ENCODE measurements at places on chromosomes 7 and 10.

GRCh38 chr10:104077247-104077646, 8.4 kb downstream of the COL17A1 start:
- DNase-seq, result no peak

GRCh38 chr10:70296406-70296899, 12.6 kb upstream of the NPFFR1 start:
- DNase-seq, result no peak

- no peak for DNase-seq
These were observed 191.9 kb downstream of the CDK14 start for GRCh38 chr7:90788052-90788451.

GRCh38 chr10:76248649-76249200, 817.3 kb downstream of the LRMDA start:
- DNase-seq, result no peak

GRCh38 chr7:50358041-50358705, 53.7 kb downstream of the IKZF1 start:
- no peak for DNase-seq

- DNase-seq, result no peak
These were observed 202.7 kb downstream of the FAM107B start for GRCh38 chr10:14571866-14572507.

- no peak for DNase-seq
These were observed 20.5 kb downstream of the GRID1 start for GRCh38 chr10:86345859-86346798.

GRCh38 chr7:122528879-122529481, 169.9 kb downstream of the RNF133 start:
- DNase-seq, result peak; percentile 13

- DNase-seq, result no peak
These were observed 766.9 kb downstream of the XPNPEP1 start for GRCh38 chr10:109156396-109156795.

DNA sequence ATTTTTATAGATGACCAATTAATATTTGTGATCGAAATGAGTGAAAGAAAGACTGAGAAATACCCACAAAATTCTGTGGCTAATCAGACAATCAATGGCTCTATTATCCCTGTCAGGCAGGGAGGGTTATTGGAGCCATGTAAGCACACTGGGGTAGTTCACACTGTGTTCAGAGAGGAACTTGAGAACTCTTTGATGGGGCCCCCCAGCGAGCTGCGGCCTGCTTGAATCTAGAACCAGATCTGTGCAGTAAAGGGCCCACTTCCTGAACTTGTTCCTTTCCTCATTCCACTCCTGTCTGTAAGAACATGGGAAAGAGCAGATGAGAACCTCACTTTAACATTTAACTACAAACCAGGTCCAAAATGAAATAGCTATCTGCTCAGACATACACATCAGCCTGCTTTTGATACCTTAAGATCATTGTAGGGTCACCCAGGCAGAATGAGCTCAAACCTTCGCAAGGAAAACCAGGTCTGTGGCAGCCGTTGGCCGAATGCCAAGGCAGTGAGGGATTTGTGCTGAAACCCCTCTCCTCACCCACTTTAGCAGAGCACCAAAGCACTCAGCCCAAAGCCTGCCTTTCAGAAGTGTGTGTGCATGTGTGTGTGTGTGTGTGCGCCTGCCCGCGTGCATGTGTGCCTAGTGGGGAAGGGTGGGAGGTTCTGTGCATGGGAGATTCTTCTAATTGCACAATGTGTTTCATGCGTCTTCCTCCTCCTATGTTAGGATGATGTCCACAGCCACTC, 365.6 kb upstream of the MGMT start:
- no peak for DNase-seq

DNA sequence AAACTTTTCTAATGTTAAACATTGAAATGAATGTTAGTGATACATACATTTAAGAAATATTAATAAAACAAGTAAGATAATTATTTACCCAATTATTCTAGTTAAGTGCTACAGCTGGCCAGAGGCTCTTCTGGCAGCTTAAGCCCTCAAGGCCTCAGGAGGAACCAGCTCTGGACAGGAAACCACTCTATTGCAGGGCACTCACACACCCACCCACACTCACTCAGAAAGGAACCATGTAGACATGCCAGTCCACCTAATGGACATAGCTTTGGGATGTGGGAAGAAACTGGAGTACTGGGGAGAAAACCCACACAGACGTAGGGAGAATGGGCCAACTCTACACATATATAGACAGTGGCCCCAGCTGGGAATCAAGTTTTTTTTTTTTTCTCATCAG, 28.2 kb downstream of the UMAD1 start:
- DNase-seq, result no peak

DNA sequence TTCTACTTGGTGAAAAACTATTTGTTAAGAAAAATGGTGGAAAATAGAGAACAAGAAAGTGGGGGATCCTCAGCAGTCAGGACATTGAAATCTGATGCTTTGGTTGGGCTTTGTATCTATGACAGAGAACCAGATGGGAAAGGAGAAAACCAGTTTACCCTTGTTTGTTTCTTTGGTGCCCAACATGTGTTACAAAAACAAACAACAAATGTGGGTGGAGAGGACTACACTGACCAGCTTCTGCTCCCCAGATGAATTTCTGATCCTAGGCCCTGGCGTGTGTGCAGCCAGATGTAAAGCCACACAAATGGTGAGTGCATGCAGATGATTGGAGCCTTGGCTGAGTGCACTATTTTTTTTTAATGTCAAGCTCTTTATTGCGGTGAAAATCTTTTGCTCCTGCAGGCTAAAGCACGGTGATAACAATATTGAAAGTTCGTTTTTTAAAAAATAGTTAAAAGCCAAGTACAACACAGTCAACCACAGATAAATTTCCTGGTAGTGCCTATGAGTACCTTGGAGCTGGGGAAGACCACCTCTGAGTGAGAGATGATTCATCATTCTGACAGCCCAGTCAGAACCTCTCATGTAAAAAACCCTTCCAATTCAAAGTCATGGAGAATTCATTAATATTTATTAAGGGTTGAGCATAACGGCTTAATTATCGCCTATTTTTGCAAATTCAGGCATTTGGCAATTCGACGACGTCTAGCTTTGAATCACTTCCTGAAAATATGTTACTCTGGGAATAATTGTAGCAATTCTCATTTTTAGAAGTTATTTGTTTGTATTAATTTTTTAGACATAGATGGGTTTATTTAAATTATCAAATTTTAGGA, 163.7 kb downstream of the AGMO start:
- no peak for DNase-seq

GRCh38 chr7:5425507-5426225, 2.0 kb upstream of the TNRC18 start:
- DNase-seq, result no peak

DNA sequence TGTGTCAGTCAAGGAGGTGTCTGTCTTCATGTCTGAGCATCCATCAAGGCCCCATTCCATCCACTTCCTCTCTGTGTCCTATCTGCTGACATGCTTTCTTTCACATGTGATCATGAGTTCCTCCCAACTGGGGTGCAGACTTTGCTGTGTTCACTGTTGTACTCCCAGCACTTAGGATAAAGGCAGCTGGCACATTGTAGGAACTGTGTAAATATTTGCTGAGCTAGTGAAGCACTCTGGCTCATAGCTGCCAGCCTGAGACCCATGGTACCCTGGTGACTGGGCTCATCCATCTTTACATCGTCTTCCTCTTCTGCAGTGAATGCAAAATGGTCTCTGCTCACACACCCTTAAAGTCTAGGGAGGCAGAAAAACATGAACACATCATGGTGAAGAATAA, 242.2 kb upstream of the IGFBP3 start:
- DNase-seq, result no peak

DNA sequence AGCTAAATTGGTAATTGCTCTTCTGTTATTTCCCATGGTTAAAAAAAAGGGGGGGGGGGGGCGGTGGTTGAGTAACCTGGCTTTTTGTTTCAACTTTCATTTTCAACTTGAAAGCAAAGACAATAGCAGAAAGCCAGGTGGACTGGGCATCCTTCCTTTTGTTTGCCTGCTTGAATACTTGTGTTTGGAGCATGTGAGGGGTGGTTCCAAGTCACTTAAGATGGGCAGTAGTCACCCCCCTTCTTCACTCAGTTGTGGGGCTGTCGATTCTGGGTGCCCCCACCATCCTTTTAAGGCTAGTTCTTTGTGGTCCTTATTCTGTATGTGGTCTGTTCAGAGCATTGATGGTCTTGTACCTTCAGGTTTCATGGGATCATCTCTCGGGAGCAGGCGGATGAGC, 165.6 kb upstream of the PRR15 start:
- DNase-seq, result no peak

GRCh38 chr7:19958309-19958896, 185.0 kb upstream of the TMEM196 start:
- DNase-seq, result no peak

- no peak for DNase-seq
These were observed 11.8 kb upstream of the TNRC18 start for GRCh38 chr7:5435291-5436002.

- no peak for DNase-seq
These were observed 53.8 kb downstream of the TCAF1 start for GRCh38 chr7:143848192-143848591.

GRCh38 chr10:47402641-47403301, 18.7 kb upstream of the ZNF488 start:
- no peak for DNase-seq

GRCh38 chr10:3159152-3159551, 13.4 kb downstream of the PITRM1 start:
- no peak for DNase-seq

DNA sequence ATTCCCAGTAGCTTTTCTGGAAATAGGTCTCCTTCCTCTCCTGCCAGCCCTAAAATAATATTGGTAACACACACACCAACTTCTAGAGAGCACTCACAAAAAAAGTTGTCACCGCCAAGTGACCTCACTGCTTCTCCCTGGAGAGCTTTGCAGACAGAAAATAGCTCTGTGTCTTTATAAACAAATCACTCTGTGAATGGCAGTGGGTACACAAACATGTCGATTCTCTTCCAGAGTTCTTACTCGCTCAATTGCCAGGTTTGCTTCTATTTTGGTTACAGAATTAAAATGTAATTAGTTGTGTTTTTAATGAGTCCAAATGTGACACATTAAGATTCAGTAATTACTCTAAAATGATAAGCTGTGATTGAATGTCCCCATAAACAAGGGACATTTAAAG, 649.2 kb upstream of the C7orf33 start:
- DNase-seq, result no peak

GRCh38 chr7:150359622-150360362, 8.8 kb upstream of the REPIN1 start:
- no peak for DNase-seq

DNA sequence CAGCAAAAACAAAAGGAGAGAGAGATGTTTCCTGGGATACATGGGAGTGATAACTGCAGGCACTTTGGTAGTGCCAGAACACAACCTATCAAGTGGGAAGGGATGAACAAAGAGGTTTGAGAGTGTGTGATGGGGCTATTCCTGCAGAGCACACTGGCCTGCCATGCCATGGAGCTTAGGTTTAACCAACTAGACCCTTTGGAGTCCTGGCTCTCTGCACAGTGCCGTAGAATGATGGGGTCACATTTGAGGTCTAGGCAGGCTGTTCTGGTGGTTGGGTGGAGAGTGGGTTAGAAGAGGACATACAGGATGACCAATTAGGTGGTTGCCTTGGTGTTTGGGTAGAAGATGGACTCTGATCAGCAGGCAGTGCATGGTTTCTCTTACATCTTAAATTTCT, 101.9 kb upstream of the HABP2 start:
- DNase-seq, result no peak

DNA sequence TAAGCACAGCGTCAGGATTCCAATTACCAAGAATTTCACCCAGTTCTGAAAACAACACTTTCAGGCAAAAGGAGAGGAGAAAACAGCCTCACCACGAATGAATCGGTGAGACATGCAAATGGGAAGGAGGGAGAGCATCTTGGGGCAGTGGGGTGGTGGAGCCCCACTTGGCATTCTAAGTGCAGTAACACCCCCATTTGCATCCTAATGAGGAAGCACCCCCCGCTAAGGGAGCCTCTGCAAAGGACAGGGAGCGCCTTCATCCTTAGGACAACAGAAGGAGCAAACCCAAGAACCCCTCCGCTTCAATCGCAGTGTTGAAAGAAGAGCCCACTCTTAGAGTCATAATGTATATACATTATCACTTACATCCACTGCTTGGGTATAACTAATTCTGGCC, 46.8 kb downstream of the NRAP start:
- no peak for DNase-seq

DNA sequence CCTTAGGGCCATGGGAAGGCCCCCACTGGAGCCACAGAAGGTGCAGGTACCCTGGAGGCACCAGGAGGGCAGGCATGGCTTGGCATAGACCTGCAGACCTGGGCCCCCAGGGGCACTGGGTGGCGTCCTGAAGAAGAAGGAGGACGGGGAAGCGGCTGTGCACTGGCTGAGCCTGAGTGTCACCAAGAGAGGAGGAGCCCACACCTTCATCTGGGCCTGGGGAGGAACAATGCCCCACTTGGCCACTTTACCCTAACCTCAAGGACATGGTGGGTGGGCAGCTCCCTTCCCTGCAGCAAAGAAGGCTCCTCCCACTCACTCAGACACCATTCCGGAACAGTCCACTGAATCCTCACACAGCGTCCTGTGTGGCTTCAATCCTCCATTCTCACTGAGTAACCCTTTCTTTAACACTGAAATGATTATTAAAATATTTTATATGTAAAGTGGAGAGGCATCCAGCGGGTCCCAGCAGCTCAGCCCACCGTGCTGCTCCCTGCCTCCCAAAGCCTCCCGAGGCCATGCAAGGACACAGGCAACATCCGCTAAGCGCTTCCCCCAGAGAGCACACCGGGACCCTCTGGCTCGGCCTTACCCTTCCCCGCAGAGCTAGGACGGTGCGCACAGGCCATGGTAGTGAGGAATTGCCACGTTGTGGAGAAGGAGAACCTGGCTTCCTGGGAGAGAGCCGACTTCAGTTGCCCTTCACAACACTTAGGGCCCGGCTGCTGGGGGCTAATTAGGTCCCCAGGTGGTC, 516.7 kb upstream of the MGMT start:
- no peak for DNase-seq

DNA sequence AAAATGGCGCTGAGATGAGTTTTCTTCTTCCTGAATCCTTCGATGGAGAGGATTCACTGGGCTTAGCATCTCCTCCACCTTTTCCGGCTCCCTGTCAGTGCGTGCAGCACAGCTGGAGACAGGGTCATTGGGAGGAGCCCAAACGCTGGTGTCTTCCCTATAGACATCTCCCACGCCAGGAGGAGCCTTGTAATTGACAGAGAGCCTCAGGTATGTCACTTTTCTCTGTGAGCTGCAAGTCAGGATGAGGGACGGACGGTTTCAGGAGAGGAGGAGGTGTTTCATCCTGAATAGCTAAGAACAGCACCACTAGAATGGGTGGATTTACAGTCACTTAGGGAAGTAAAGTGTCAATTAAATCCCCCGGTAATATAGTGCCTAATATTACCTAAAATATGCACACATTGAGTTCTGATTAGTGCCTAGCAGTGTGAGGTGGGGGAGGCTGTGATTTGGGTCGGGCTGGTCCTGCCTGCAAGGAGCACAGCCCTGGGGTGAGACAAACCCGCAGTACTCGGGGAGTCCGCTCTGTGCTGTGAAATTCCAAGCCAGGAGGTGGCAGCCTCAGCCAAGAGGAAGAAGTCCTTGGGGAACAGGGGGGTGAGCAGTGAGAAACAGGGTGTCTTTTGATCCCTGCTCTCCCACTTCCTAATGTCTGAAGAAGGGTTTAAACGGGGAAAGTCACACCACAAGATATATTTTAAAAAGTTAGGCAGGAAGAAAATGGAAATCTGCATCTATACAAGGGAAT, 28.2 kb downstream of the IL15RA start:
- DNase-seq, result peak; percentile 41

All from iPS DF 6.9 (cell line).